Activated CD4-positive, alpha-beta T cell treated with anti-CD3 and anti-CD28 coated beads for 48 hours (primary cell): ENCODE measurements at places on chromosomes 2 and 18.

DNA sequence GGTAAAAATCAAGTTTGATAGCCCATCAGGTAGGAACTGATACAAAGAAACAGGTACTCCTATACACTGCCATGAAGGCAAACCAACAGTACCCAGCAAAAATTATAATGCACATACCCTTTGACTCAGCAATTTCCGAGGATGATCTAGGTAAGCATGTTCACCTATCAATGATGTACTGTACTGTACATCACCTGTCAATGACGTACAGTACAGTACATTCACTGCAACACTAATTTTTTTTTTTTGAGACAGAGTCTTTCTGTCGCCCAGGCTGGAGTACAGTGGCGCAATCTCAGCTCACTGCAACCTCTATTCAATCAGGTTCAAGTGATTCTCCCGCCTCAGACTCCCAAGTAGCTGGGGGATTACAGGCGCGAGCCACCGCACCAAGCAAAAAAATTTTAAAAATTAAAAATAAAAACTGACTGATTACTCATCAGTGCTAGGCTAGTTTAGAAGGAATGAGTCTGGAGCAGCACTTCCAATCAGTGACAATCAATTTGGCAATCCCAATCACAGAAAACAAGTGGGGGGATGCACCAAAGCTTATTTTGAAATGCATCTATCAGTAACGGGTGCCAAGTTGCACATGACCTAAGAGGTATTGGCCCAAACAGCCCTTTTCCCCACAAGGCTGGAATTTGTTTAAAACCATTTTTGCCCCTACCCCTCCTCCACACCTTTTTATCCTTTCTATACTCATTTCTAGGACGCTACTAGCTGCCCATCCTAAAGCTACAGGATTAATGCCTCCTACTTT is 8.2 kb downstream of the SRSF7 start:
- DNase-seq, result no peak

- DNase-seq, result no peak
Measured at GRCh38 chr2:8021921-8022320, 659.9 kb upstream of the ID2 start.

DNA sequence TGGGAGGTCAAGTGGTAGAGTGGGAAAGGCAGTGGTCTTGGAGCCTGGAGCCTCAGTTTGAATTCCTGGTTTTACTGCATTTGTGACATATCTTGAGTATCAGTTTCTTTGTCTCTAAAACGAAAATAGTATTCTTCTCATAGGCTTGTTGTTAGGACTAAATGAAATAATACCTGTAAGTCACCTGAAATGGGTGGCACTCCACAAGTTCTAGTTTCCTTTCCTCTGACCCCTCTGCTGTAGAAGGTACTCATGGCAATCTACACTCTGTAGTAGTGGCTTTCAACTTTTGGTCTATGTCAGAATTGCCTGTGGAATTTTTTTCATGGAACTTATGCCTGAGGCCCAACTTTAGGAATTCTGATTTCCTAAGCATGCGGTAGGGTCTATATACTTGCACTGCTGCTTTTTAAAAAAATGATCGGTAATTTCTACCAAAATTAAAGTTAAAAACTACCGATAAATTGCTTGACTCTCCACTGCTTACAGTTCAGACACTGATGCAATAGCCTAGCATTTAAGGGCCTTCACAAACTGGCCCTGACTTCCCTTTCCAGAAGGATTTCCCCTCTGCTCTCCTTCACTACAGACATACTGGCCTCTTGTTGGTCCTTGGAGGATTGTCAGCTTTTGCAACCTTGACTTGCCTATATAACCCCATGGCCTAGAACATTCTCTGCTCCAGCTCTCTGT is 47.2 kb downstream of the PLEK start:
- DNase-seq, result no peak

GRCh38 chr2:241063587-241063986 is 38.5 kb downstream of the MTERF4 start:
- no peak for DNase-seq
